PC-9 (cell line): ENCODE measurements at places on chromosomes 3 and 15. TPM values are rescaled to one million over a fixed set of nuclear protein-coding genes. Genes with fewer than 3 reads are reported as not detected.

KBTBD13 gene
- not detected in 2 replicates for total RNA-seq

SLC51A gene
- total RNA-seq: 10.3 and 13.9 TPM in 2 replicates

GCNT3 gene
- total RNA-seq: 0.52 and 0.80 TPM in 2 replicates

NTRK3 gene
- total RNA-seq: not detected in 2 replicates

DNA sequence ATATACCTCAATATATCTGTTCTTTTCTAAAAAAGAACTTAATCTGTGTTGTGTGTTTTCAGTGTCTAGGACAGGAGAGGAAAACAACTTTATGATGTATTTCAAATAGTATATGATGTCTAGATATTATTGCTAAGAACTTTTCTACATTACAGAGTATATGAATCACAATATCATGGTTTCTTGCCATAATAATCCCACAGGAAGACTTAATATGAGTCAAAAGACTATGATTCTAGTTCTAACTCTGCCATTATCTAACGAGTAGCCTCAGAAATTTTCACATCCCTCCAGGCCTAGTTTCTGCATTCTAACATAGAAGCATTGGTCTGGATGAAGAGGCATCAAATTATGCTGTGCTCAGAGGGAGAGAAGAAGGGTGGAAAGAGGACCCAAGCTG is 107.7 kb upstream of the SPRED1 start:
- DNase-seq: no peak

GRCh38 chr3:12583280-12583679 is 26.4 kb downstream of the MKRN2 start:
- no peak for DNase-seq

DNA sequence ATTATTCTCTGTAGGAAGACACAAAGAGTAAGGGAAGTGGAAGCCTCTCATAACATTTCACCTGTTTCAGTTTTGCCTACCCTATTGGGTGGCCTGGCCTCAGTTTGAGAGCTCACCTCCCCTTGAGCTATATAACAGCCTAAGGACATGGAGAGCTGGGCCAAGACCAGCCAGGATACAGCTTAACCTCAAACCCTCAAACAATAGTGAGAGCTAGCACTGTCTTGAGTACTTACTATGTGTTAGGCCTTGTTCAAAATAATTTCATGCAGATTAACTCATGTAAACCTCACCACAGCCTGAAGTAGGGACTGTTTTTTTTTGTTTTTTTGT is 15.0 kb upstream of the TBL1XR1 start:
- DNase-seq: no peak
